ENCODE measurements at places on chromosomes 5 and 9. TPM values are rescaled to one million over a fixed set of nuclear protein-coding genes. Genes with fewer than 3 reads are reported as not detected.

DNA sequence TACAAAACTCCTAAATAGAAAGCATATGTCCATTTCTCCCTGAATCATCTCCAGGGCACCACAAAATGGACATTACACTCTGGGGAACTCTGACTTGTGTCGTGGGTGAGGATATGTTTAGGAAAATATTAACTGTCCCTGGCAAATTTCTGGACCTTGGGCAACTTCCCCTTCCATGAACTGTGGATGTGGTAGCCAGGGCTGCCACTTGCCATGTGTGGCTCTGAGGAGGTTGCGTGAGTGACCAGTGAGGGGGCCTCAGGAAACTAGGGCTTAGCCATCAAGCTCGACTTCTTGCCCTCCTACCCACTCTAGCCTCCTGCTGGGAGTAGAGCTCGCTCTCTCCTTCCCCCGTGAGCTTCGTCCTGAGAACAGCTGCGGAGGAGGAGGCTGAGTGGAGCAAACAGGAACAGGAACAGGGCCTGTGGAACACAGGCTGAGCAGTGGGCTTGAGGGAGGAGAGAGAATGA lies 13.8 kb upstream of the STC2 start:
- no peak for DNase-seq

GRCh38 chr5:150589862-150590601 lies 50.4 kb upstream of the SYNPO start:
- no peak for DNase-seq

GRCh38 chr5:132472431-132472830 lies 18.1 kb downstream of the IRF1 start:
- DNase-seq: no peak

DNA sequence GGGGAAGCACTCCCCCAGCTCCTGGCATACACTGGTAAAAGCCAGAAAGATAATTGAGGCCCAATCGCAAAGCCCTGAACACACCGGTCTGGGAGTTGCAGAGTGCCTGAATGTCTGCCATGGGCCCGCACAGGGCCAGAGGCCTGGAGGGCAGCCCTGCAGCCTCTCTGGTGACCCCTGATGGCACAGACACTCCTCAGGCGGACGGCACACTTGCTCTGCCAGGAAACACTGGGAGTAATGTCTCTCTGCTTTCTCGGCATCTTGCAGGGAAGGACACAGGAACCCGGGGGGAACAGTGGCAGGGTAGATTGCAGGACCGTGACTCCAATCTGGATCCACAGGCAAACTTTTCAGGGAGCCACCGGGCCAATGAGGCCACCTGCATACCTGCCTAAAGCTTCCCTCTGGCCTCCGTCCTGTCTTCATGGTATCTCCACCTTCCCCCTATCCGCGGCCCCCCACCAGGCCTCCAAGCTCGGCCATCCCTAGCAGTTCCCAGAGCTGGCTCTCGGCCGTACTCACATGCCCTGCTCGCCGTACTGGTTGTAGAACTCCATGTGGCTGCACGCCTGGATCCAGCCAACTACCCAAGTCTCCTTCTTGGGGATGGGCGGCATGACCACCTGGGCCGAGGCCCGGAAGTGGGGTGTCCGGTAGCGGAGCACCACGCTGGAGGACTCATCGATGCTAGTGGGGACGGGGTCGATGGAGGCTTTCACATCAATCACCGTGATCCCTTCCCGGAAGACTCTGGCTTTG lies 797 bp downstream of the FAM78A start:
- DNase-seq: no peak

DNA sequence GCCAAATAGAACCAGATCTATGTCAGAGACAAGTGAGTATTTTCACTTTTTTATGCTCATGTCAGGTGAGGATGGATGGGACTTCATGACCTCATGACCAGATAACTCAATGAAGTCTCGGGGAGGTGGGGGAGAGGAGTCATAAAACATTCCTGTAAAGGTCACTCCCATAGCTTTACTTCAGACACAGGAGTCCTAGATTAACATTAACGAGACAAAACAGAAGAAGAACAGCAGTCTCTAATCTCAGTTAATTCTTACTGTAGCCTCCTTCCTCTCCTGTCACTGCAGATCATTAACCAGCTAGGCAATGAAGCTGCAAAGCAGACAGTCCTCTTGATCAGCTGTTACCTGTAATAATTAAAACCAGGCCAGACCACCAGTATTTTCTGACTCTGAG lies 11.2 kb downstream of the CRHBP start:
- no peak for DNase-seq

DNA sequence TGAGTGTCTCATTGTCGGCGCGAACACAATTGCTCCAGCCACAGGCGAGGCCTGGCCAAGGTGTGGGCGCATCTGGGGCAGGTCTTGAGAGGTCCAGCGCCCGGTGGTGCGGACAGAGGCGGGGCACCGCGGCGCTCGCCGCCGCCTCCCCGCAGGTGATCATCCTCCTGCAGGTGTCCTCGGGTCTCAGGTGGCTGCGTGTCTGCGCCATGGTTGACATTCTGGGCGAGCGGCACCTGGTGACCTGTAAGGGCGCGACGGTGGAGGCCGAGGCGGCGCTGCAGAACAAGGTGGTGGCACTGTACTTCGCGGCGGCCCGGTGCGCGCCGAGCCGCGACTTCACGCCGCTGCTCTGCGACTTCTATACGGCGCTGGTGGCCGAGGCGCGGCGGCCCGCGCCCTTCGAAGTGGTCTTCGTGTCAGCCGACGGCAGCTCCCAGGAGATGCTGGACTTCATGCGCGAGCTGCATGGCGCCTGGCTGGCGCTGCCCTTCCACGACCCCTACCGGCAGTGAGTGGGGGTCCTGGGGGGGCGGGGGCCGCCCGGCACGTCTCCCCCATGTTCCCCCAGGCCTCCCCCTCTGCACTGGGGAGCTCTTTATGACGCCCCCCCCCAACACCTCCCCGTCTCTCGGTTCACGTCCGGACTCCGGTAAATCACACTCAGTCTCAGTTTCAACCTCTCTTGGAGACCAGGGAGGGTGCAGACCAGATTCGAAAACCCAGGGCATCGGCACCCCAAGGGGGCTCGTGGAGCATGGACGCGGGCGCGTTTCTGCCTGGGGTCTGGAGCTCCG lies 446 bp downstream of the NXNL2 start:
- DNase-seq: peak; percentile 14

DNA sequence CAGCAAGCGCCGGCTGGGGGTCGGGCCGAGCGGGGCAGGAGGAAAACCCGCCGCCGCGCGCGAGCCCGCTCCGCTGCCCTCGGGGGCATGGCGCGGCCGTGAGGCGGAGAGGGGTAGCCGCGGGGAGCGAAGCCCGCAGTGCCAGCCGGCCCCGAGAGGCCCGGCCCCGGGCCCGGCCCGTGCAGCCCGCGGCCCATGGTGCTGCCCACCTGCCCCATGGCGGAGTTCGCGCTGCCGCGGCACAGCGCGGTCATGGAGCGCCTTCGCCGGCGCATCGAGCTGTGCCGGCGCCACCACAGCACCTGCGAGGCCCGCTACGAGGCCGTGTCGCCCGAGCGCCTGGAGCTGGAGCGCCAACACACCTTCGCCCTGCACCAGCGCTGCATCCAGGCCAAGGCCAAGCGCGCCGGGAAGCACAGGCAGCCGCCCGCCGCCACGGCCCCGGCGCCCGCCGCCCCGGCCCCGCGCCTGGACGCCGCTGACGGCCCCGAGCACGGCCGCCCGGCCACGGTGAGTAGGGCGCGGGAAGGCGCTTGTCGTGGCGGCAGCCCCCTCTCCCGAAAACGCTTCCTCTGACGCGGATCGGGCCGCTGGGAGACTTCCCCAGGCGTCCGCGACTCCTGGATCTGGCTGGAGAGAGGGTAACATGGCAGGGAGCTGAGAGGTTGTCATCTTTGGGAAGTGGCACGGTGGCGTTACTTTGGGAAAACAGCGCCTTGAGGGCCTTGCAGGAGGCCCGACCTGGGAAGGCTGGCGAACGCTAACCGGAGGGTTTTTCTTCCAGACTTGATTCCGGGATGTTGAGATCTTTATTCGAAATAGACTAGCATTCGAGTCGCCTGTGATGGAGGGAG lies 523 bp downstream of the MAML1 start:
- DNase-seq: peak; percentile 29

- no peak for DNase-seq
These were observed 54.6 kb downstream of the NLN start for GRCh38 chr5:65776441-65777141.

DNA sequence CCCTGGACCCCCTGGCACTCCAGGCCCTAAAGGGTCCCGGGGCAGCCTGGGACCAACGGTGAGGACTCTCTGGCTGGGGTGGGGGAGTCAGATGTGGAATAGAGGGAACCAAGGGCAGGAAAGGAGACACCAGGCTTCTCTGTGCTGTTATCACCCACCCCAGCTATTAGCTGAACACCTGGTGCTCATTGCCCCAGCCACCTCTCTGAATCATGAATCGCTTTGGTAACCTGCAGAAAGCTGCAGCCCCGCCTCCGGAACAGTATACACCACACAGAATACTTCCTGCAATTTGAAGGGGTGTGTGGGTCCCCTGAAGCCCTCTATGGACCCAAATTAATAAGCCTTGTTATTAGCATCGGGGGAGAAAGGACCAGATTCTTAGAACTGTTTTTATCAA lies 40.4 kb upstream of the ORM1 start:
- DNase-seq: no peak

GRCh38 chr9:88993327-88993726 lies 2.1 kb downstream of the S1PR3 start:
- no peak for DNase-seq

DNA sequence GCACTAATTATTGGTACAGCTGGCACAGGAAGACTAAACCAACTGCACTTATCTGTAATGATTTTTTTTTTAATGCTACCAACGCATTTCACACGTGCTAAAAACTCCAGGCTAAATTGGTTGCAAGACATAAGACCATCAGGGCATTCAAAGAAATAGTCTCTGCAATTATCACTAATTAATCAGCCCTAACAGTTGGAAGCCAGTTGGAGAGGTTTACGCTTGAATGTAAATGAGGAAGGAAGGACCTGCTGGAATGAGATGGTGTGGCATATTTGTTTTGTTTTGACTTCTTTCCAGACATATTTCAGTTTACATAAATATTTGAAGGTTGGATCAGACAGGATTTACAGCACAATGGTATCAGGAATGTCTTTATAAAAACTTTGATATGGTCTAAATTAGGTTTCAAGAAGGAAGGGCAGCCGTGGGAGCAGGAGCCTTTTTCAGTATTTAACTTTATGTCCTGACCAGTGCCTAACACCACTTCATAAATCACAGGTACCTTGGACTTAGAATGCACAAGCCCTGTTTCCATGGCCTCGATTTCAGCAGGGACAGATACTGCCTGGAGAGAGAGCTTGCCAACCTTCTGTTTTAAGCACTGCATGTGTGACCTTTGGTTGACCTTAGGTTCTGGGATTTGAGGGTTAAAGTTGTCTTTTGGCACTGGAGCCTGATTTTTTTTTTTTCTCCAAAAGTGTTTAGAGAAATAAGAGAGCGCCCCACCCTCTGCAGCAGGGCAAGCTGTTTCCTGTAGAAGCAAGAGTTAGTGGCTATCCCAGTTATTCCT lies 199.8 kb upstream of the MAP3K1 start:
- no peak for DNase-seq

DNA sequence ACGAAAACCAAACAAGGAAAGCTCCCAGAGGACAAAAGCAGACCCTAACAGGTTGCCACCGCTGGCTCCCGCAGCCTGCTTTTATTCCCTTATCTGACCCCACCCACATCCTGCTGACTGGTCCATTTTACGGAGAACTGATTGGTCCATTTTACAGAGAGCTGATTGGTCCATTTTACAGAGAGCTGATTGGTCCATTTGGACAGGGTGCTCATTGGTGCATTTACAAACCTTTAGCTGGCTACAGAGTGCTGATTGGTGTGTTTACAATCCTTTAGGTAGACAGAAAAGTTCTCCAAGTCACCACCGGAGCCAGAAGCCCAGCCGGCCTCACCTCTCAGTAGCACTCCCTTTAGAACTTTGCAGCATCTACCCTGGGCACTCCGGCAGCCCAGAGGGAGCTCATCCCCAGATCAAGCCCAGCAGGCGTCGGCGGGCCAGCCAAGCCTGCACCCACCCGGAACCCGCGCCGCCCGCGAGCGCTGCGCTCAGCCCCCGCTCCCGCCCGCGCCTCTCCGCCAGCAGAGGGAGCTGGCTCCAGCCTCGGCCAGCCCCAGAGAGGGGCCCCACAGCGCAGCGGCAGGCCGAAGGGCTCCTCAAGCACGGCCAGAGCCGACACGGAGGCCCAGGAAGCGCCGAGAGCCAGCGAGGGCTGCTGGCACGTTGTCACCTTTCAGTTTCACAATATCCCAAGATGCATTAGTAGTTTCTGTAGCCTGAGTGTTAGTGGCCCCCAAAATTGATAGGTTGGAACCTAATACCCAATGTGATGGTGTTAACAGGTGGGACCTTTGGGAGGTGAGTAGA lies 35.3 kb upstream of the CLPTM1L start:
- peak; percentile 46 for DNase-seq

DNA sequence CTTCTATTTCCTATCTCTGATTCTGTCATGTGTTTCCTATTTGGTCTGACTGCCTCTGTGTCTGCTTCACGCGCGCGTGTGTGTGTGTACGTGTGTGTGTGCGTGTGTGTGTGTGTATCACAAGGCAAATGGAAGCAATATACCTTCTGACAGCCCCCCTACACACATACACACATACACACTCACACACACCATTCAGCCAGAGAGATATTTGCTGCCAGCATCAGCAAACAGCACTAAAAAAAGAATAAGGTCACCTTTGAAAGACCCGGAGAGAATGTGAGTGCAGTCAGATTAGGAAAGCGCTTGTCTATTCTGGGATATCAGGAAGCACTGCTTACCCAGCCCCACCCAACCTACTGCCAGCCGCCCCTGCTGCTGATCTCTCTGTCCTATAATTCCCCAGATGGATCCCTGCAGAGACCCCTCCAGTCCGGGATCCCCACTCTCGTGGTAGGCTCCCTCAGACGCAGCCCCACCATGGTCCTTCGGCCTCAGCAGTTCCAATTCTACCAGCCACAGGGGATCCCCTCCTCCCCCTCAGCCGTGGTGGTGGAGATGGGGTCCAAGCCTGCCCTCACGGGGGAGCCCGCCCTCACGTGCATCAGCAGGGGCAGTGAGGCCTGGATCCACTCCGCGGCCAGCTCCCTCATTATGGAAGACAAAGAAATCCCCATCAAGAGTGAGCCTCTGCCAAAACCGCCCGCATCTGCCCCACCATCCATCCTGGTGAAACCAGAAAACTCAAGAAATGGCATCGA lies 45.7 kb downstream of the PLAC8L1 start:
- no peak for DNase-seq

DNA sequence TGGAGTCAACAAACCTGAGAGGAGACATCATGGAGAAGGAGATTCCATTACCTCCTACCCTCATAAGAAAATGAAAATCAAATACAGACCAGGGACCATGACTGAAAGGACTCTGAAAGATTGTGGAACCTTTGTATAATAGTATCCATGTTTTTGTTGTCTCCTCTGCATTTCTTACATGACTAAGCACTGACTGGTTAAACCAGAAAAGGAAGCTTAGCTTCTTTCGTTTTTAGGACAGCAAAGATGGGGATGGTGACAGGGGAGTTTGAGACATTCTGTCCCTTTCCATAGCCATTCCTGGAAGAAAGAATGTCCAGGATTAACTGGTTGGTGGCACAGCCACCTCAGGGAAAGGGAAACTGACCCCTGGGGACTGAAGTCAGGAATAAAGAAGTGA lies 22.2 kb downstream of the ITGA1 start:
- DNase-seq: no peak

The DNAJC21 gene
- total RNA-seq: 50.3 TPM

The FAXDC2 gene
- total RNA-seq: 14.8 TPM

The SPATA6L gene
- 7.1 TPM for total RNA-seq

The C9orf152 gene
- total RNA-seq: 0.13 TPM

The WDR38 gene
- not detected for total RNA-seq

The CATSPER3 gene
- 1.3 TPM for total RNA-seq

The PCDHGA4 gene
- total RNA-seq: 1.2 TPM

Data from progenitor cell of endocrine pancreas (in vitro differentiated cells).